Stimulated activated CD8-positive, alpha-beta memory T cell treated with anti-CD3 and anti-CD28 coated beads, Interleukin-4, amount 100 ng/mL, for 48 hours (primary cell): ENCODE measurements at places on chromosomes 5 and 9.

DNA sequence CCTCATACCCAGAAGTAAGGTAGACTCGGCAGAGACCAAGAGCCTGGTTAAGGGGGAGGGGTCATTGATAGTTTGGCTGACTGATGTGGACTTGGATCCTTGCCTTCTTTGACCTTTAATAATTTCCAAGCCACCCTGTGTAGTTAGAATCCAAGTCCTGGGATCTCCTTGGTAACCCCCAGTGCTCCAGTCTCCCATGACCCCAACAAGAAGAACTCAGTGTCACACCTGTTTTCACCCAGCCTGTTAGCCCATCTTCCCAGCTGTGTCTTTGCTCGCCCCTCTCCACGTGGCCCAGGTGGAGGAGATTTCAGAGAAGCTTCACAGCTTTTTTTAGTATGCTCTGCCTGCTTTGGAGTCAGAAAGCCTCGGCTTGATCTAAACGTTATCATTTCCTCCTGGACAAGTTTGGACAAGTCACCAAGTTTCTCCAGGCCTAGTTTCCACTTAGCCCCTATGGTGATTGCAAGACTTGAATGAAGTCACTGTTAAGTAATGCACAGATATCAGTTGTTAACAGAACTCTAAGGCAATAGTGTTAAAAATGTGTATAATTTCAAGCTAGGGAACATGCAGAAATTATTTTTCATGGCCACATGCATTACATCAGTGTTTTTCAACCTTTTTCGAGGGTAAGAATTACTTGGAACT is 170.0 kb downstream of the TMEM38B start:
- no peak for DNase-seq

DNA sequence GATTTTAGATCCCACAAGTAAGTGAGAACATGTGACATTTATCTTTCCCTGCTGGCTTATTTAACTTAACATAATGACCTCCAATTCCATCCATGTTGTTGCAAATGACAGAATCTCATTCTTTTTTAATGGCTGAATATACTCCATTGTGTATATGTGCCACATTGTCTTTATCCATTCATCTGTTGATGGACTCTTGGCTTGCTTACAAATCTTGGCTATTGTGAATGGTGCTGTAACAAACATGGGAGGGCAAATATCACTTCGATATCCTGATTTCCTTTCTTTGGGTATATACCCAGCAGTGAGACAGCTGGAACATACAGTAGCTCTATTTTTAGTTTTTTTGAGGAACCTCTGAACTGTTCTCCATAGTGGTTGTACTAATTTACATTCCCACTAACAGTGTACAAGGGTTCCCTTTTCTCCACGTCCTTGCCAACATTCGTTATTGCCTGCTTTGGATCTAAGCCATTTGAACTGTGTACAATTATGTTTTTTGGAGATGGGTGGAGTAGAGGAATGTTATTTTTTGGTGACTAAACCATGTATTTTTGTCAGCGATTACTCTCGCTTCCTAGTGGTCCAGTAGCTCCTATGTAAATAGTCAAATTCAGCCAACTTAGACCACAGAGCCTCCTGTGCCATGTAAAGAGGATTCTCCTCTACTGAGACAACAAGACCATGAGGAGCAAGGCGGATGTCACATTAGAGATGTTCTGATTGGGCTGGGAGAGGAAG is 60.6 kb downstream of the TNFSF15 start:
- DNase-seq = no peak

GRCh38 chr5:82931110-82931509 is 146.1 kb downstream of the TMEM167A start:
- no peak for DNase-seq

- no peak for DNase-seq
Measured at GRCh38 chr9:123115146-123115913, 81.9 kb downstream of the GPR21 start.

DNA sequence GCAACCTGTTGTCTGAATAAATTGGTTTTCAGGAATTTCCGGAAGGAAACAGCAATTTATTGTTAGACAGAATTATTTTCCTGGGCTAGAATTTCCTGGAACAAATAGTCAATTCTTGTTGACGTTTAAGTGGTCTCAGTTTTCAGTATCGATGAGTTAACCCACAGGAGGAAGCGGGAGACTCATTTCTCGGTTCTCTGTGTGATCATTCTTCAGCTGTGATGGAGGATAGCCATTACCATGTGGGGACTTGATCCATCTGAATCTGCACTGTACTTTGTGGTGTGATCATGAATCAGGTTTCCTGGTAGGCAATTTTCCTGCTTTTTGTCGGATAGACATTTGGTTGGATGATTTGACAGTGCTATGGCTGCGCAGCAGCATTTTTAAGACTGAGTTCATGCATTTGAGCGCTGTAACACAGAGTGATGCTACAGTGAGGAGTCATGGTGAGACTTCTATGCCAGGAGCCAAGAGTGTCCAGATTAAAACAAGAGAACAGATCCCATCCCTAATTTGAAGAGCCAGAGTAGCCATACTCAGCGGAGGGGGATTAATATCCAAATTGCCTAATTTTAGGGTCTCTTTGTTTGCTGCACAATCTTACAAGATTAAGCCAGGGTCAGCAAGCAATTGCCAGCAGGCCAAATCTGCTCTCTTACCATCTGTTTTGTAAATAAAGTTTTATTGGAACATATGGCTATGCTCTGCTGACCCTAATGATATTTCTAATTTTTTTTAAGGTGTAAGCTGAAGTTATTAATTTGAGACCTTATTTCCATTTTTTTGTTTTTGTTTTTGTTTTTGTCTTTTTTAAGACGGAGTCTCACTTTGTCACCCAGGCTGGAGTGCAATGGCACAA is 355.9 kb downstream of the RAB3C start:
- DNase-seq = no peak

- no peak for DNase-seq
Measured at GRCh38 chr9:87443006-87443405, 54.7 kb upstream of the DAPK1 start.

DNA sequence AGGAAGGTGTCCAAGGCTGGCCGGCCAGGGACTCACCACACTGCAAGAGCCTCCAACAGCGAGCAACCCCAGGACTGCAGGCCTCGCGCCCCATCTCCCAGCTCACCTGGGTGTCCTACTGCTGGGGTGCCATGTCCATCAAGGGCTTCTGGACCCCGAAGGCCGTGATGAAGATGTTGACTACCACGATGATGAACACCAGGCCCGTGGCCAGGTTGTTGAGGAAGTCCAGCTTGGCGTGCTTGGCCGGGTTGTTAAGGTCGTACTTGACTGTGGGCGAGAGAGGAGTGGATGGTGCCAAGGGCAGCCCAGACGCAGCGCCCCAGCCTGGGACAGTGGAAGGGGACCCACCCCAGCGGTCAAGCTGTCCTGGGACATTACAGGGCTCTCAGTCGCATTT is 9.3 kb downstream of the NINJ1 start:
- no peak for DNase-seq

DNA sequence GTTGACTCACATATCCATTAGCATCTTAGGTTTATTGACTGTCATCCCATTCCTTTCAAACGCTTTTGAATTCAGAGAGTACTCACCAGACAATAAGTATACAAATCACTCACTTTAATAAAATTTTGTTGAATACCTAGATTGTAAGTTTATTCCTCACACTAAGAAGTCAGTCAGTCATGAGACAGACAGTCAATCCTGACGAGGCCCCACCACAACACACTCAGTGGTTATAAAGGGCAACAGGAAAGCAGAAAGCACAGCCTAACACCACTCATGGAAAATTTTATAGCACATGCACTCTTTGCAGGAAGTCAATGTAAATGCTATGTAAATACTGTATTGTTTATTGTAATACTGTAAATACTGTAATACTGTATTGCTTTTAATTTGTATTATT is 176.3 kb upstream of the PTGER4 start:
- no peak for DNase-seq

- DNase-seq = no peak
Measured at GRCh38 chr5:105953616-105954015, 1717.1 kb downstream of the EFNA5 start.

DNA sequence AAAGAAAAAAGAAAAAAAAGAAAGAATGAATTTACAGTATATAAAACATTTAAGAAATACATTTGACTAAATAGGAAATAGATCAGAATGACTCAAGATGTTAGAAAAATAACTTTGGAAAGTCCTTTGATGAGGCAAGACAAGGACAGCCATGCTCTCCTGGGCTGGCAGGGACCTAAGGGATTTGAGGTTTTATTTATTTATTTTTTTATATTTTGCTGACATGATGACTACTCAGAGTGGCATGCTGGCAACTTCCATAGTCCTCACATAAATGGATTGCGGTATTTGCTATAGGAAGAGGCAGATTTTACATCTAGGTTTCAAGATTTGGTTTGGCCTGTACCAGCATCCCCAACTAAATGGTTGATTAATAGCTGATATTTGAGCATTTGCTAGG is 17.7 kb downstream of the SLC28A3 start:
- DNase-seq = no peak

DNA sequence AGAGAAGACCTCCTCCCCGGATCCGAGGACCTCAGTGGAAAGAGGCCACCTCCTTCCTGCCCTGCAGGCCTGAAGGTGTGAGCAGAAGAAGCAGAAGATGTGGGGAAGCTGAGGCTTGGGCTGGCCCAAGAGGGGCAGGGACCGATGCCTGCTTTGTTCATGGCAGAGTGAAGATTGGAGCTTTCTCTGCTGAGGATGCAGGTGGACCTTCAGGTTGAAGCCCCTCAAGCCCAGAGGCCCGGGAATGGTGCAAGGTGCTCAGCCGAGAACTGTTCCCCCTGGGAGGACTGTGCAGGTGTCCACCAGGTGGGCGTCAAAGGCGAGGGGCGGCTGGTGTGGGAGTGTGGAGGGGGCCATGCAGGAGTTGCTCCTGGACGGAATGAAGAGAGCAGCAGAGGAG is 277.9 kb upstream of the IRX2 start:
- DNase-seq = no peak

- DNase-seq = no peak
Measured at GRCh38 chr9:130936285-130937117, 2.5 kb downstream of the FIBCD1 start.
